ENCODE measurements at places on chromosomes 6 and 20. TPM values are rescaled to one million over a fixed set of nuclear protein-coding genes. Genes with fewer than 3 reads are reported as not detected.

DNA sequence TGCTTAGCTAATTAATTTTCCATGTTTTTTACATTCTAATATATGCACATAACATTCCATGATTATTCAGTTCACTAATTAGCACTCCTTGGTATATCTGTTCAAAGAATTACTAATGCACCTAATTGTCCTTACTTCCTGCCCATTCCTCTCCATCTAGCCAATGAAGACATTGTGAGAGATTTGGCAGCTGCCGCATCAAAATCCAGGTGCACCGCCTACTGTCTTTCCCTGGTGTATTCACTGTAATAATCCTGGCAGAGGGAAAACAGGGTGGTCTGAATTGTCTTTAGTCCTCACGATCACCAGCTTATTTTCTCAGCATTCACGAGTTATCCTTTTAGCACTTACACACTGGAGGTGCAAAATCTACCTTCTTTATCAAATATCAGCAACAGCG is 61.0 kb upstream of the SCGN start:
- no peaks in the 10 kb centered on the region for H3K36me3 ChIP-seq
- H3K4me1 ChIP-seq, result peaks cover 3% of the 10 kb centered on the region
- no peak for DNase-seq
- no peaks in the 10 kb centered on the region for H3K27me3 ChIP-seq
- H3K4me3 ChIP-seq, result no peak overlapping the region

- no peaks in the 10 kb centered on the region for H3K27me3 ChIP-seq
- H3K4me3 ChIP-seq, result no peak overlapping the region
- DNase-seq, result no peak
Measured at GRCh38 chr20:50200482-50201104, 10.0 kb downstream of the CEBPB start.

DNA sequence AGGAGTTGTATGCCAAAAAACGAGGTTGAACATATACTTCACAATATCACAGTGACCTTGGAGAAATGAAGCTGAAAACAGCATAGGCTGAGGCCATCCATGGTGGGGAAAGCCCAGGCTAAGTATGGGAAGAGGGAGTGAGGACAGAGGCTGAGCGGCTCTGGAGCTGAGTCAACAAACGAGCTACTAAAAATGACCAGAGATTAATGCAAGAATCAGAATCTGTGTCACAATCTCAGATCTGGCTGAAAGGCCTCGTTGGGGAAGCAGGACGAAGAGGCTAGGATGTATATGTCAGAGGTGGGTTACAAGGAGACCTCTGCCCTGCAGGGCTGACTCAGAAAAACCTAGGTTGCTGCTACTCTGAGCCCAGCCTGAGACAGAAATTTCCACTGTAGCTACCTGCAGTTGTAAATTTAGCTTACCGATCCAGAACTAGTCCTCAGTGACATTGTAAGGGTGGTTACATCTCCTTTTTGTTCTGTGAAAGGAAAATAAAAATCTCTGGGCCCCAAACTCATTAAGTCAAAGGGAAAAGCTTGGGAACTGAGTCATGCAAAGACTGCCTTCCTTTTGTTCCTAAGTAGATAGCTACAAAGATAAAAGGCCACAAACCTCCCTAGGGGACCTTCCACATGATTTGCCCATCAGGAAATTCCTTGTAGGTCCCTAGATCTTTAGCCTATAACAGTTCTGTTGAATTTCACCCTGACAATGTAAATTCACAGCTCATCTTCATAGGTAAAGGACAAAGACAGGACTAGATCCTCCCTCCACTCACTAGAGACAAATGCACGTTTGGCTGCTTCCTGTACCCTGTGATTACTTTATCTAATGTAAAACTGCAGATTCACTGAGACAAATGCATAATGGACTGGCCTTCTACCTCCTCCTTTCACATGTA is 8.5 kb upstream of the TUBB2A start:
- no peak for DNase-seq
- no peaks in the 10 kb centered on the region for H3K27me3 ChIP-seq
- H3K27ac ChIP-seq, result no peak overlapping the region
- no peaks in the 10 kb centered on the region for H3K4me1 ChIP-seq
- no peaks in the 10 kb centered on the region for H3K36me3 ChIP-seq

- peak overlapping the region; percentile 81 for H3K27ac ChIP-seq
- H3K36me3 ChIP-seq, result no peaks in the 10 kb centered on the region
- peaks cover 43% of the 10 kb centered on the region for H3K4me1 ChIP-seq
- peak overlapping the region; percentile 14 for H3K4me3 ChIP-seq
Measured at GRCh38 chr20:63854069-63854765, 7.1 kb upstream of the ABHD16B start.

DNA sequence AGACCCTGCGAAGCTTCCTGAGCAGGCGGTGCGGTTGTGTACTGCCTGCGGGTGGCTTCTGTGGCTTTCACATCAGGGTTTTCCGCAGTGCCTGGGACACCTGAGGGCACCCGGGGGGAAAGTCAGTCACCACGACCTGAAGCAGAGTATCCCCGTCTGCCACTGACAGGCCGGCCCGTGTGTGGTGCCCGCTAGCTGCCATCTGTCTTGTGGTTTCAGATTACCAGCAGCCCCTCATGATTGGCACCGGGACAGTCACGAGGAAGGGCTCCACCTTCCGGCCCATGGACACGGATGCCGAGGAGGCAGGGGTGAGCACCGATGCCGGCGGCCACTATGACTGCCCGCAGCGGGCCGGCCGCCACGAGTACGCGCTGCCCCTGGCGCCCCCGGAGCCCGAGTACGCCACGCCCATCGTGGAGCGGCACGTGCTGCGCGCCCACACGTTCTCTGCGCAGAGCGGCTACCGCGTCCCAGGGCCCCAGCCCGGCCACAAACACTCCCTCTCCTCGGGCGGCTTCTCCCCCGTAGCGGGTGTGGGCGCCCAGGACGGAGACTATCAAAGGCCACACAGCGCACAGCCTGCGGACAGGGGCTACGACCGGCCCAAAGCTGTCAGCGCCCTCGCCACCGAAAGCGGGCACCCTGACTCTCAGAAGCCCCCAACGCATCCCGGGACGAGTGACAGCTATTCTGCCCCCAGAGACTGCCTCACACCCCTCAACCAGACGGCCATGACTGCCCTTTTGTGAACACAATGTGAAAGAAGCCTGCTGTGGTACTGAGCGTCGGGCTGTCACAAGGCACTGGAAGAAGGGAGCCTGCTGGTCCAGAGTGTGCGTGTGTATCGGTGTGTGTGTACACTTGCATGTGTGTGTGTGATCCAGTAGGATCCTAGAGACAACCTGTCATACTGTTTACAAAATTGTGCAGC is 54.4 kb downstream of the GOPC start:
- H3K4me3 ChIP-seq, result peak overlapping the region; percentile 32
- peak; percentile 59 for DNase-seq
- H3K4me1 ChIP-seq, result peaks cover 2% of the 10 kb centered on the region
- H3K27me3 ChIP-seq, result no peaks in the 10 kb centered on the region

GRCh38 chr20:6623989-6624388 is 143.5 kb upstream of the BMP2 start:
- no peak overlapping the region for H3K4me3 ChIP-seq
- DNase-seq, result no peak
- H3K36me3 ChIP-seq, result no peaks in the 10 kb centered on the region
- H3K4me1 ChIP-seq, result no peaks in the 10 kb centered on the region
- H3K27ac ChIP-seq, result no peak overlapping the region
- H3K27me3 ChIP-seq, result no peaks in the 10 kb centered on the region

- H3K27me3 ChIP-seq, result no peaks in the 10 kb centered on the region
- no peak for DNase-seq
- H3K36me3 ChIP-seq, result no peaks in the 10 kb centered on the region
- no peak overlapping the region for H3K4me3 ChIP-seq
- H3K27ac ChIP-seq, result no peak overlapping the region
Measured at GRCh38 chr6:89526563-89526869, 93.6 kb downstream of the ANKRD6 start.

DNA sequence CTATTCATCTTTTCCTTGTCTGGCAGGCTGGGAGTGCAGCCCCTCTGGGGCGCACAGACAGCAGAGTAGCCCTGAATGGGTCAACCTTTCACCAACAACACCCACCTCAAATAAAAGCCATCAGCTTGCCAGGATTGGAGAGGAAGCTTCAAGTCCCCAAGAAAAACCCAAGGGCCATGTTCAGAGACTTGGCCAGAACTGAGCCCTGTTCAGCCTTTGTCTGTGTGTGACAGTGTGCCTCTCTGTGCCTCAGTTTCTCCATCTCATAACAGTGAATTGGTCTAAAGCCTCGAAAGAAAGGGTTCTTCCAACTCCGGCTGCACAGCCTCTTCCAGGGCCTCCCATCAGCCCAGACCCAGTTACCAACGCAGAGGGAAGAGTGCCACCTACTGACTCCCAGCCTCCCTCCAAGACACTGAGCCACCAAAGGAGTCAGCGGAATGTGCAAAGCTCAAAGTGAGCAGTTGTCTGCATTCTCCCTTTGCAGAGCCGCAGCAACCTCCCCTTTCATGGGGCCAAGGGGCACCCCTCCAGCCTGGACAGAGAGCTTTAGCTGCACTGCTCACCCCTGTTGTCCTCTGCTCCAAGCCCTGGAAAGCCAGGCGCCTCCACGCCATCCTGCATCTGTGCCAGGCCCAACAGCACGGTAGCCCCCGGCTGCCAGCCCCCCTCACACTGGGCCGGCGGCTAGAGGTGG is 82.7 kb upstream of the TOP1 start:
- H3K36me3 ChIP-seq, result no peaks in the 10 kb centered on the region
- H3K27me3 ChIP-seq, result no peaks in the 10 kb centered on the region
- peak; percentile 59 for DNase-seq
- H3K4me1 ChIP-seq, result no peaks in the 10 kb centered on the region

GRCh38 chr6:33277663-33278391 is 904 bp downstream of the B3GALT4 start:
- no peaks in the 10 kb centered on the region for H3K27me3 ChIP-seq
- no peak for DNase-seq
- peaks cover 3% of the 10 kb centered on the region for H3K4me1 ChIP-seq
- H3K4me3 ChIP-seq, result peak overlapping the region; percentile 52

Gene EXOC2
- polyA plus RNA-seq, result 15.7 TPM

DNA sequence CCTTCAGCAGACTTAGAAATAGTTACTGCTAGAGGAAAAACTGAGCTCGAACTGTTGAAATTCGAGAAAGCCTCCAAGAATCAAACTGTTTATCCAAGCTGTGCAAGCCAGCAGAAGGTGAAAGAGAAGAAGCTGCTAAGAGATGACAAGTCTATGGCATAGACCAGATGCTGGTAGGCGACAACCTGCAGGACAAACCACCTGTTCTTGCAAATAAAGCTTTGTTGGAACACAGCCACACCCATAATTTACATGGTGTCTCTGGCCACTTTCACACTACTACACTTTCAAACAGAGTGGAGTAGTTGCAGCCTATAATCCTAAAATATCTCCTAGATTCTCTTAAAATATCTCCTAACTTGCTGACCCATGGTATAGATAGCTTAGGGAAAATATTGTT is 33.3 kb downstream of the TNFRSF21 start:
- no peaks in the 10 kb centered on the region for H3K4me1 ChIP-seq
- no peak for DNase-seq
- no peak overlapping the region for H3K27ac ChIP-seq
- no peak overlapping the region for H3K4me3 ChIP-seq

- H3K36me3 ChIP-seq, result no peaks in the 10 kb centered on the region
- no peak overlapping the region for H3K27ac ChIP-seq
- no peak for DNase-seq
- peaks cover 5% of the 10 kb centered on the region for H3K4me1 ChIP-seq
Measured at GRCh38 chr6:35209622-35210247, 4.0 kb upstream of the SCUBE3 start.

GRCh38 chr6:30690403-30691207 is at the start of gene NRM:
NRM (minus strand) TSS chr6:30690984; CDS start chr6:30690974, 10 bp downstream.
- H3K4me1 ChIP-seq, result peaks cover 5% of the 10 kb centered on the region
- H3K27ac ChIP-seq, result peak within 1 kb of the TSS; percentile 81
- peak within 1 kb of the TSS; percentile 73 for H3K4me3 ChIP-seq

- H3K36me3 ChIP-seq, result no peaks in the 10 kb centered on the region
- H3K4me1 ChIP-seq, result no peaks in the 10 kb centered on the region
- H3K4me3 ChIP-seq, result no peak overlapping the region
Measured at GRCh38 chr20:22825546-22825945, 209.6 kb upstream of the SSTR4 start.

- H3K4me1 ChIP-seq, result no peaks in the 10 kb centered on the region
- no peak overlapping the region for H3K27ac ChIP-seq
- H3K36me3 ChIP-seq, result no peaks in the 10 kb centered on the region
- H3K4me3 ChIP-seq, result no peak overlapping the region
- H3K27me3 ChIP-seq, result no peaks in the 10 kb centered on the region
Measured at GRCh38 chr6:131779304-131779703, 28.5 kb upstream of the ENPP1 start.

GRCh38 chr6:19362396-19362795 is 474.8 kb upstream of the ID4 start:
- no peaks in the 10 kb centered on the region for H3K4me1 ChIP-seq
- H3K4me3 ChIP-seq, result no peak overlapping the region
- H3K27me3 ChIP-seq, result no peaks in the 10 kb centered on the region
- no peak overlapping the region for H3K27ac ChIP-seq
- DNase-seq, result no peak
- H3K36me3 ChIP-seq, result no peaks in the 10 kb centered on the region

Gene NSFL1C
- polyA plus RNA-seq, result 45.6 TPM

Gene ADGB
- not detected for polyA plus RNA-seq

Gene VGLL2
- not detected for polyA plus RNA-seq

Gene CDS2
- 54.6 TPM for polyA plus RNA-seq

Gene TRIM31
- not detected for polyA plus RNA-seq

Gene HTR1B
- 0.63 TPM for polyA plus RNA-seq

DNA sequence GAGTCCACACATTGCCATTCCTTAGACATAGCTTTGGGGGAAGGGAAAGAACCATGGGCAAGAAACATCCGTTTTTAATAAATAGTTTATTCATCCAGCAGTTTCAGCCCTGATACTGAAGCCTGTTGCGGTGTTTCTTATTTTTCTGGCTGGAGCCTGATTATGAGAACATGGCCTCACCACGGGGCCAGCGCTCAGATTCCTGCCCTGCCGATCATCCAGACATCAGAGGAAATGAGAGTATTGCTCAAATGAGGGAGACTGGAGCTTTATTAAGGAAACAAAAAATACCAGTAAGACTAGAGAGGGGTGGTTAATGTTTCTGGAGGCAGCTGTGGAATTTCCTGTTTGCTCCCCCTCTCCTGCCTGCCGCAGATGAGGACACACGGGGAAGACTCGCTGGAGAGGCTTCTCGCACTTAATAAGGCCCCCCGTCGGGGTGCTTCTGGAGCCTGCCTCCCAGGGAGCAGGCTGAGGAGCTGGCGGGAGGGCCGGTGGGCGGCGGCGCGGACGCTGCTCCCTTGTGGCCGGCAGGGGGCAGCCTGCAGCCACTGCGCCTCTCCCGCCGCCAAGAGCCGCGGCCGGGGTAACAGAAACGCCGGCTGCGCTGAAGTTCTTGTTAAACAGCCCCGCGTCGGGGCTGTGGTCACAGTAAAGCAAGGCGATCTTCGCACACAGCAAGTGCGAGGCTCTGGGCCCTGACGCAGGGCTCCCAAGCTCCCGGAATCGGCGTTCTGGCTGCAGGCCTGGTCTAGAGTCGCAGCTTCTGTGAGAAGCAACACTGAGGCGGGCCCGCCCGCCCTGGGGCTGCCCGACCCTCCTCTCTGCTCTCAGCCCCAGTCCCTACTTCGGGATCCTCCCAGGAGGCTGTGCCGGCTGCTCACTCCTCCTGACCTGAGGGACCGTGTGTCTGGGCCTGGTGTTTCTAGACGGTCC is 17.5 kb downstream of the LEMD2 start:
- DNase-seq, result peak; percentile 80
- peak overlapping the region; percentile 76 for H3K27ac ChIP-seq
- H3K4me1 ChIP-seq, result peaks cover 16% of the 10 kb centered on the region

Gene VWA7
- 0.62 TPM for polyA plus RNA-seq

- peak; percentile 72 for DNase-seq
- H3K36me3 ChIP-seq, result no peaks in the 10 kb centered on the region
- no peaks in the 10 kb centered on the region for H3K27me3 ChIP-seq
- H3K27ac ChIP-seq, result peak overlapping the region; percentile 96
- no peak overlapping the region for H3K4me3 ChIP-seq
- H3K4me1 ChIP-seq, result peaks cover 7% of the 10 kb centered on the region
Measured at GRCh38 chr6:133894795-133895358, 6.0 kb downstream of the TCF21 start.
